Vein endothelial cell (primary cell): ENCODE measurements at places on chromosomes 11 and 22. TPM values are rescaled to one million over a fixed set of nuclear protein-coding genes. Genes with fewer than 3 reads are reported as not detected.

VPREB1 gene
- total RNA-seq: not detected in 2 replicates

MMP27 gene
- not detected in 2 replicates for total RNA-seq

APOBEC3F gene
- total RNA-seq: 2.1 and 5.9 TPM in 2 replicates

VSIG10L2 gene
- total RNA-seq: not detected in 2 replicates

FERMT3 gene
- total RNA-seq: 33.1 and 47.7 TPM in 2 replicates

ENTHD1 gene
- not detected in 2 replicates for total RNA-seq

OR5P2 gene
- 0.33 TPM in 1 of 2 replicates, not detected in the other for total RNA-seq

MICAL2 gene
- 179 and 248 TPM in 2 replicates for total RNA-seq

MISFA gene
- 2.9 TPM in 1 of 2 replicates, not detected in the other for total RNA-seq

RCOR2 gene
- total RNA-seq: 0.29 and 0.98 TPM in 2 replicates

APOA1 gene
- total RNA-seq: not detected in 2 replicates

HTR3B gene
- not detected in 2 replicates for total RNA-seq

TRIM49 gene
- not detected in 2 replicates for total RNA-seq

SH3BP1 gene
- 0.98 and 1.4 TPM in 2 replicates for total RNA-seq

SLC37A2 gene
- total RNA-seq: 0.98 and 2.7 TPM in 2 replicates
